Lung microvascular endothelial cell (primary cell): ENCODE measurements at places on chromosomes 3 and 15. TPM values are rescaled to one million over a fixed set of nuclear protein-coding genes. Genes with fewer than 3 reads are reported as not detected.

ZFAND6 gene
- total RNA-seq = 153 and 205 TPM in 2 replicates

SMAD6 gene
- total RNA-seq = 3.8 and 5.2 TPM in 2 replicates

FAH gene
- 3.4 and 9.4 TPM in 2 replicates for total RNA-seq

ERICH6 gene
- total RNA-seq = not detected in 2 replicates

ACTC1 gene
- not detected in 2 replicates for total RNA-seq

IGDCC3 gene
- under 0.01 TPM in 1 of 2 replicates, not detected in the other for total RNA-seq

TPM1 gene
- total RNA-seq = 164 and 217 TPM in 2 replicates

SLC51B gene
- total RNA-seq = not detected in 2 replicates

GOLGA8S gene
- under 0.01 TPM in 1 of 2 replicates, not detected in the other for total RNA-seq

HYAL1 gene
- total RNA-seq = 3.1 and 5.8 TPM in 2 replicates

CYP8B1 gene
- total RNA-seq = not detected in 2 replicates

TGM5 gene
- total RNA-seq = not detected in 2 replicates
